ENCODE measurements at places on chromosomes 13 and 19.

DNA sequence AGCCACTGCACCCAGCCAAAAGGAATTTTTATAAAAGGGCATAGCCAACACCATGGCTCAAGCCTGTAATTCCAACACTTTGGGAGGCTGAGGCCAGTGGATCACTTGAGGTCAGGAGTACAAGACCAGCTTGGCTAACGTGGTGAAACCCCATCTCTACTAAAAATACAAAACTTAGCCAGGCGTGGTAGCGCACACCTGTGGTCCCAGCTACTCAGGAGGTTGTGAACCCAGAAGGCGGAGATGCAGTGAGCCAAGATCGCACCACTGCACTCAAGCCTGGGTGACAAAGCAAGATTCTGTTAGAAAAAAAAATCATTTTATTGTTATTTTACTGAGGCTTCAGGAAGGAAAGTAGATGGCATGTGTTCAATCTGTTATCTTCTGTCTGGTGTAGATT is 31.3 kb upstream of the FOXO1 start:
- DNase-seq, result no peak

DNA sequence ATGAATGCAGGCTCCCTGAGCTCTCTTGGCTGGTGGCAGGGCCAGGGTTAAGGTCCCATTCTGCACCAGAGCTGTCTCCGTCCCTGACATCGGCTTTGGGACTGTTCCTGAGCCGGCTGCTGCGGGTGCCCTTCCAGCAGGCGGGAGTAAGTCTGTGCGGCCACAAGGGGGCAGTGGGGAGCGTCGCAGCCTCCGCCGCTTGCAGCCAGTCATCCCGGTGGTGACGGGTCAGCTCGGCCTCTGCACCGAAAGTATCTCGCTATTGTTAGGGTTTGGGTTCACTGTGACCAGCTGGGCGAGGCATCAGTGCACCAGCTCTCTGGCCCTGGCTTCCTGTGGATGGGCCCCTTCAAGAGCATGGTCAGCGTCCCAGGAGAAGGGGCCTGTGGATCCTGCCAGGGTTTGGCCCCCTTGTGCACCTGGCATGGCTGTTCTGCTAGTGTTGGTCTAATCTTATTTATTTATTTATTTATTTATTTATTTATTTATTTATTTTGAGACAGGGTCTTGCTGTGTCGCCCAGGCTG is 15.1 kb downstream of the NDUFB7 start:
- DNase-seq, result peak; percentile 79

- no peak for DNase-seq
These were observed 12.8 kb downstream of the ELF1 start for GRCh38 chr13:41006306-41006705.

GRCh38 chr19:54160182-54160811 is 776 bp upstream of the LENG1 start:
- peak; percentile 26 for DNase-seq

- no peak for DNase-seq
These were observed 1.1 kb downstream of the INSR start for GRCh38 chr19:7292950-7293761.

DNA sequence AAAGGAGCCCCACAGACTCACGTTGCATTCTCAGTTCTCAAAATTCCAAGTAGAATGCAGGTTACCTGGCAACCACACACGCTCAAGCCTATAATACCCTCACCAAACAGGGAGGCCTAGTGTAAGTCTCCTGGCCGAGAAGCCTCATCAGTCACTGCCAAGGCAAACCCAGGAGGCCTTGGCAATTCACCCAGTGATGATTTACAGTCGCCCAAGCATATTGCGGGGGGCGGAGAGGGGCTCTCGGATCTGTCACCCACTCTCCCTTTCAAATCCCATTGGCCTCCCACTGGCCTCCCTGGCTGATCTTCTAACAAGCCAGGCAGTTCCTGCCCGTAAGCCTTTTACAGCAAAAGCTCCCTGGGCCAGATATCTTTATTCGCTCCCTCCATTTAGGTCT is 1.1 kb downstream of the AKAP8L start:
- peak; percentile 29 for DNase-seq

Measured in endothelial cell of umbilical vein (primary cell).